Activated CD4-positive, alpha-beta T cell treated with anti-CD3 and anti-CD28 coated beads for 4 hours (primary cell): ENCODE measurements at places on chromosomes 6 and 20.
A peak's percentile ranks its signal among the peaks of the same experiment; 100 is the strongest.

- DNase-seq, result no peak
Observed at GRCh38 chr6:144480473-144480872, 195.3 kb downstream of the UTRN start.

DNA sequence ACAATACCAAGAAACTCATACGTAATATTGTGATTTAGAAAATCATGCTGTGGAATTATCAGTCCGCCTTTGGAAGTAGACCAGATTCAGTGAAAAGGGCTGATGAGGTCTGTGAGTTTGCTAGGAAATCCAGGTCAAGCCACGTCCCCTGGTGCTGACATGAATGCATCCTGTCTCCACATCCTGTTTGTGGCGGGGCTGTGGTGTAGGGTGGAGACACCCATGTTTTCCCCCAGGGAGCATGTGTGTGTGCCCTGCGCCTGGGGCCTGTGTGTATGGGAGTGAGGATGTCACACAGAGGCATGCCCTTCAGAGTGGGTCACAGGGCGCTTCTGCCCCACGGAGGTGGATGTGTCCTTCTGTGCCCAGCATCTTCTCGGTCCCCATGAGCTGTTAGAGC, 109.1 kb downstream of the SASH1 start:
- DNase-seq, result no peak

DNA sequence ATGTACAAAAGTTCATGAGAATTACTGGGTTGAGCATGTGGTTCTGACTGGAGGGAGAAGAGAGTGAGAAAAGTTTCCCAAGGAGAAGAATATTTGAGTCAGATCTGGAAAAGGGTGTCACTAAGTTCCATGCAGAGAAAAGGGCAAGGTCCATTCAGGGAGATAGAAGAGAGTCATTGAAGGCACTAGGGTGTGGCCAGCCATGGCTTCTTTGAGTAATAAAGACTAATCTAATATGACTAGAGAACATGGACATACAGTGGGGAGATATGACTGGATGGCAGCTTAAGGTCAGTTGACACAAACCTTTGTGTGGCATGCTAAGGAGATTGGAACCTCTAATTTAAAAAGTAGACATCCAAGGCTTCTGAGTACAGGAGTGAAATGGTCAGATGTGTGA, 10.7 kb upstream of the SLC17A4 start:
- DNase-seq, result no peak

DNA sequence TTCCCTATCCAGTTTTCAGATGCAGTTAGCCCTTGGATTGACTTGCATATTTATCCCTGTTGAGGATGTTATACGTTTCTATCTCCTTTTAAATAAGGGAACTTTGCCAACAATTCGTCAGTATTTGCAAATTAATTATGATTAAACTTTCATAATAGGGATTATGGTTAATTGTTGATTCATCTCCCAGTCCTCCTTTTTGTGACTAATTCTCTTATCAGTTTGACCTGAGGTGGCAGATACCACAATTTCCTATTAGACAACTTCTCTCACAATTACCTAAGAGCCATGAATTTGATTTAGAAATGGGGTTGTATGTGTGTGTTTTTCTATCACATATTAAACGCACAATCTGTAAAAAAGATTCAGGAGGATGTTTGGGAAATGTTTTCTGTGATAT, 172.9 kb downstream of the LAMA2 start:
- no peak for DNase-seq

DNA sequence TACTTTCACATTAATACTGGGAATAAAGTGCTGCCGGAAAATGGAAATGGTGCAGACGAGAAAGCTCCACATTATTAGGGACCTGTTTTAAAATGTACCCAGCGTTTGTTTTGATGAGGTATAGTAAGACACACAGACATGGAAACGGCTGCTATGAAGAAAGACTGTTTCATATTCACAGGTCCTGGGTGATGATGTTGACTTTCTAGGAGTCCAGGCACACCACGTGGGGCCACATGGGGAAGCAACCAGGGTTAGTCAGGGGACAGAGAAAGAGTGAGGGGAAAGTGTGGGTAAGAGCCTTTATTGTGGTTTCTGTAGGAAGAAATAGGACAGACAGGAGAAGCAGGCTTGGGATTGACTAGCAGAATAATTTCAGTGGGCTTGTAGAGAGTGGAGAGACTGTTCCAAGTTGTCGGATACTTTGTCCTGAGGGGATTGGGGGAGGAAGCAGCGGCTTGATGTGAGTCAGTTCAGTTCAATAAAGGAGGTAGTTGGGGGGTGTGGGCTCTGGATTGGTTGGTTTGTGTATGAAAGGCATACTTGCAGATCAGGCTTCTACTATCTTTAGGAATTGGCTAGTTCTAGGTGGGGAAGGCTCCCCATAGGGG, 112.0 kb upstream of the MCHR2 start:
- DNase-seq, result no peak

DNA sequence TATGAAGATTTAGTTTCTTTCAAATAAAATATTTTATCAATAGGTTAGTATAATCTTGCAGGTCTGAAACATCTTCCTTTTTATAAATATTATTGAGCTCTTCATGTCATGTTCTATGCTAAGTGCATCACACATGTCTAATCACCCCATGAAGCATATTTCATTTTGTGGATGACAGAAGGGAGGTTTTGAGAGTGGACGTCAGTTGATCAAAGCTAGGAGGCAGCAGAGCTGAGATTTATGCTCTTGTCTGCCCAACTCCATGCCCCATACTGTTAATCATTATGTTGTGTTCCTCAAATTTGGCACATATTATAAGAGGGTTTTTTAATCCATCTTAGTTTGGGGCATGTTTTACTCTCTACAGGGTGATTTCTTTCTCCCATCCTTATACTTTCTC, 22.7 kb downstream of the DSE start:
- no peak for DNase-seq

- peak; percentile 34 for DNase-seq
Observed at GRCh38 chr6:32700391-32701040, 34.1 kb upstream of the HLA-DQB1 start.

- no peak for DNase-seq
Observed at GRCh38 chr6:168218785-168219566, 100.6 kb downstream of the DACT2 start.
